Stimulated activated CD8-positive, alpha-beta memory T cell treated with anti-CD3 and anti-CD28 coated beads, Interleukin-4, amount 100 ng/mL, for 1 hour (primary cell): ENCODE measurements at places on chromosomes 5 and 9.

- DNase-seq, result no peak
Measured at GRCh38 chr5:23001120-23001519, 148.0 kb upstream of the CDH12 start.

GRCh38 chr9:8179381-8180053, 379.9 kb upstream of the DMAC1 start:
- no peak for DNase-seq

DNA sequence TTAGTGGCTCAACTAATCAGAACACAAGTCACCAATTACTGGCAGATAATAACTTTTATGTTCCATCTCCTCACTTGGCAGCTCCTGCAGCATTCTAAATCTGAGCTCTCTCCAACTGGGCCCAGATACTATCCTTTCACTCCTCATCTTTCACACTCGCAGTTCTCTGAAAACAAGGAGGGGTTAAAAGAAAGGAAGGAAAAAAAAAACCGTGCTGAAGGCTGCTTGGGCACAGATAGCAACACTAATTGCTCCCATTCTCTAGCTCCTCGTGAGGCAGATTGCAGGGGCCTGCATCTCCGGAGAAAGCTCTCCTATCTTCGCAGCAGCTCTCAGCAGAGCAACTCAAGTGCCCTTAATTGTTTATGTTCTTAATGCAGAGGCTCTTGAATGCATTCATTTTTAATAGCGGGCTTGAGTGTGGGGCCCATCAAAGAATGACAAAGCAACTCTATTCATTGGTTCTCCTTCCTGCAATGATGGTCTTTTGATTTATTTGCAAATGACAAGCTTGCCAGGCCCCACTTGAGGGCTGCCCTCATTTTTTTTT, 23.9 kb downstream of the TLE1 start:
- no peak for DNase-seq

- DNase-seq, result no peak
Measured at GRCh38 chr5:125316391-125316790, 570.0 kb upstream of the ZNF608 start.

DNA sequence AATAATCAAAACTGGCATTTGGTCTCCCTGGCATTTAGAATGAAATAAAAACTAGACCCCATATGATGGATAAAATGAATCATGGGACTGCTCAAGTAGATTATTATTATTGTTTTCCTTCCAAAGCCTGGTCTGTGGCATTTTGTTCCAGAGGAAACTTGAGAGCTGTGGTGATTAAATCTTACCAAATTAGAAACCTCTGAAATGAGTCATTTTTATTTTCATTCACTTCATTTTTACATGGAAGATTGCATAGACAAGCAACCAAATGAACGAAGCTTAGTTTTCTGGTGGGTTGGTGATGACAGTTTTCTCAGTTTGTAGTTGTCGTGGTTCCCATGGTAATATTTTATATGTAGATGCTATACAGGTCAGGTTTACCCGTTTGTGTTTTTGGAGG, 23.4 kb downstream of the PAM start:
- DNase-seq, result no peak

GRCh38 chr5:36496471-36496870, 109.9 kb upstream of the SLC1A3 start:
- no peak for DNase-seq

- no peak for DNase-seq
Measured at GRCh38 chr9:4739587-4740387, 1.2 kb downstream of the AK3 start.

DNA sequence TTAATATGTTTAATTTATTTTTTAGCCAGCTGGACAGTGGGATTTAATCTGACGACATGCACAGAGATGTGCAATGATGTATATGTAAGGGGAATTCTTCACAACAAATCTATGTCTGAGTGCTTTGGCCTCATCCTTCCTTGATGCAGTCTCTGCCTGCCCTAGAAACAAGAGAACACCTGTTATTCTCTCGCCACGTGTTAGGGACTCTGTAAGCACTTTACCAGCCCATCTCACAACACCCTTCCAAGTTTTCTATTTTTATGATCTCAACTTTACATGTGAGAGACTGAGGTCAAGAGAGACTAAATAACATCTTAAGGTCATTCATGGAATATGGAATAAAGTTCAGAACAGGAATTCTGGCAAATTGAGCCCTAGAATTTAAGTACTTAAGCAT, 123.0 kb upstream of the GAS1 start:
- DNase-seq, result no peak

- no peak for DNase-seq
Measured at GRCh38 chr9:98488571-98489312, 220.0 kb downstream of the GABBR2 start.

- DNase-seq, result no peak
Measured at GRCh38 chr9:137715321-137715720, 96.5 kb downstream of the EHMT1 start.

DNA sequence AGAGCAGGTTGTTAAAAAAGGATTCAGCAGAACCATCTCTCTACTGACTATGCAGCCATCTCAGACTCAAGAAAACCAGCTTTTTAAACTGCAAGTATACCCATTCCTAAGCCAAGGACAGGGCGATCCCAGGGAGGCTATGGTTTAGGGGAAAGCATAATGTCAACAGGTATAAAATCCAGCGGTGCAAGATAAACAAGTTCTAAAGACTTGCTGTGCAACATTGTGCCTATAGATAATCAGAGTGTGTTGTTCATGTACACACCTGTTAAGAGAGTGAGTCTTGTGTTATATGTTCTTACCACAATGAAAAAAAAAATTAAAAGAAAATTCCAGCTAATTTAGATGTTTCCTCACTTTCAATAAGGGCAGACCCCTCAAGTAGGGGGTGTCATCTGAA, 63.6 kb upstream of the DIRAS2 start:
- no peak for DNase-seq

DNA sequence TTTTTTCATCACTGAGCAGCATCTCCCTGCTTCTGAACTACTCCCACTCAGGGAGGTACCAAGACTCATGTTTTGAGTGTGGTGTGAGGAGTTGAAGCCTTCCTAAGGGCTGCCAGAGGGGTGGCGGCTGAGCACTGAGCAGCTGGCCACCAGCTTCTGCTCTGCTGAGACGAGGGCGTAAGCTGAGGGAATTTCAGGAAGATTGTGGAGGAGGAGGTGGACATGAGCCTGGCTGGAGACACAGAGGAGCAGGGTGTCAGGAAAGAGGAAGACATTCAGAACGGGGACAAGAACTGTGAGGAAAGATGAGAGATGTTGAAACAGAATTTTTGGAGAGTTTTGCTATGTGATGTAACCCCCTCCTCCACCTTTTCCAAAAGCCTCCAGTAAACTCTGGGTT, 7.8 kb downstream of the LCP2 start:
- DNase-seq, result no peak

DNA sequence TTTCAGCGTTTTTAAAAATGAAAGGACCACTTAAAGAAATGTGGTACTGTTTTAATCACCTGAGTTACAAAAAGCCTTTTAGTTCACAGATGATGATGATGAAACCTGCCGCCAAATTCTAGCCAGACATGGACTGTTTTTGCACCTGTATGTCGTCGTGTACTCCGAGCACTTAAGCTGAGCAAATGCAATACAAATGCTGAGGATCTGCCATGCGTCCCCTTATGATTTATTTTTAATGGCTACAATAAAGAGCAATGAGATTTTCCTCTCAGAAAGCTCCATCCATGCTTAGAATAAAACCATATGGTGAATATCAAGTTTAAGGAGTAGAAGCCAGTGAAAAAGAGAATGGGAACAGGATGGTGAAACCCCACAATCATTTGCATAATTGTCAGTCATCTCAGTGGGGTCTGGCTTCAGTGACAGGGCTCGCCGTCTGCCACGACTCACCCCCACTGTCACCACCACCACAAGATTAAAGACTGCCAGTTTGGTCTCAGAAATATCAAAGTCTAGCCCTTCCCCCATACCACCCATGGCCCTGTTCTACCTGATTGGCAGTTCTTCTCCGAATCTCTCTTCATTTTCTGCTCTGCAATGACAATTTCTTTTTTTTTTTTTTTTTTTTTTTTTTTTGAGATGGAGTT, 159.9 kb downstream of the GOLPH3 start:
- no peak for DNase-seq

GRCh38 chr9:120413121-120414048, 166.6 kb downstream of the CDK5RAP2 start:
- no peak for DNase-seq

DNA sequence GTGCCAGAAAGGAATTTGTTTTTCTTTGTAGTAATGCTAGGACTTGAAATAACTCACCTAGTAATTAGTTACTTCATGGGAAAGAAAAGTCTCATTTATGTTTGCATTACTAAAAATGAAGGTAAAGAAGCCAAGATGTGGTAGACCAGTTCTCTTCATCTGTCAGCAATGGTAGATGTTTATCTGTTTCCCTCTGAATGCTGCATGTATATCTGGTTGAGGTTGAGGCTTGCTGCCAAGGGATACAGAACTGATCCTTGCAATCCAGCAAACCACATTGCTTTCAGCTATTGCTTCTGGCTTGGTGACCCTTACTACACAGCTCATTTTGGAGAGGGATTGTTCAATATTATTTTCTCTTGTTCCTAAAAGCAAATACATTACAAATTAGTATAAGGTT, 73.6 kb downstream of the ZNF474 start:
- DNase-seq, result no peak

DNA sequence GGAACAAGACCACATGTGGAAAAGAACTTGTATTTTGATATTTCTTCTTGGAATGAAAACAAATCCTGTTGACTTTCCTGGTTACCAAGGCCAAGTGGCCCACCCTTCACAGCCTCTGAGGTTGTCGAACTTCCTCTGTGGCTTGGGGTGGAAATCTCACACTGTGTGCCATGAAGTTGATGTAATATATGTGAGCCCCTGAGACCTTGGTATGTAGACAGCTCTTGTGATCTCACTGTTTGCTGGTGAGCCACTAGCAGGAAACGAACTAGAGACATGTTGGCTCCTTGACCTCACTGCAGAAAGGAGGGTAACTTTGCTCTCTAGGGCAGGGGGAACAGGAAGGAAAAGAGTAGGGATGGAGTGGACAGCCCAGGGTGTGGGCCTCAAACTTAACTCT, 159.4 kb downstream of the ARHGAP26 start:
- DNase-seq, result peak; percentile 14

GRCh38 chr5:52786949-52787599, 642 bp upstream of the ITGA1 start:
- no peak for DNase-seq

DNA sequence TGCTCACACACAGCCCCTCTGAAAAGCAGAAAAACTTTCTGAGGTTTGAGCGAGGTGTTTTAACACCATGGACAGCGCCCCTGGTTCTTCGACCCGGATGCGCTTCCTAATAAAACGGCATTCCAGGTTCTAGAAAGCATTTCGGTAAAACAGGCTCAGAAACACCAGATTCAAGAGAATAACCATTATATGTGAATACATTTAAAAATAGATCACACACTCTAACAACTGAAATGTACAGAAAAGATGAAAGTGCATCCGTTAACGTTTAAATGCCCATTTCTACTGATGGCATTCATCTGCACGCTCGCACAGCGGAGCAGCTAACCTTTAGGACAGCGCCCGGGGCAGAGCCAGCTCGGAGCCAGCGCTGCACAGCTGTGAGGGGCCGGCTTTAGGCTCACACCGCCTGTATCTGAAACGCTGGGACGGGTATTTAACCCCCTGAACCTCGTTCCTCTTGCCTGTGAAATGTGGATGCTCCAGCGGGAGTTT, 26.3 kb upstream of the TENT4A start:
- no peak for DNase-seq

GRCh38 chr5:112708103-112708622, 29.5 kb upstream of the APC start:
- no peak for DNase-seq

GRCh38 chr5:60196385-60197113, 303.0 kb upstream of the PDE4D start:
- DNase-seq, result no peak

DNA sequence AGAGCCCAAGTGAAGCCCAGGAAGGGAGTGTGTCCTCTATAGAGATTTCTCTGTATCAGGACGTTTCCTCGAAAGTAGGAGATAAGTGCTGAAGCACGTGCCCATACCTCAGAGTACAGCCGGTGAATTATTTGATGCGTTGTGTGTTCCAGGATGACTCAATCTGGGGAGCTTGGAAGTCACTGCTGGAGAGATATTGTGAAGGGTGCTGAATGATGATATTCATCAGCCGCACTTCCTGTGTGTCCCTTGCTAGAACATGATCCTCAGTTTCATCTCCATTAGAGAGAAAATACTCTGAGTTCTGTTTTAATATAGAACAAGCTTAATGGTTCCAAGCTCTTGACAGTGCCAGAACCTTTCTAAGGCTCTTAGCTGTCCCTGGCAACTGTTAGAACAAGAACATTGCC, 402.3 kb upstream of the ADAMTSL1 start:
- DNase-seq, result no peak

- DNase-seq, result no peak
Measured at GRCh38 chr5:143921525-143922311, 109.8 kb downstream of the HMHB1 start.

DNA sequence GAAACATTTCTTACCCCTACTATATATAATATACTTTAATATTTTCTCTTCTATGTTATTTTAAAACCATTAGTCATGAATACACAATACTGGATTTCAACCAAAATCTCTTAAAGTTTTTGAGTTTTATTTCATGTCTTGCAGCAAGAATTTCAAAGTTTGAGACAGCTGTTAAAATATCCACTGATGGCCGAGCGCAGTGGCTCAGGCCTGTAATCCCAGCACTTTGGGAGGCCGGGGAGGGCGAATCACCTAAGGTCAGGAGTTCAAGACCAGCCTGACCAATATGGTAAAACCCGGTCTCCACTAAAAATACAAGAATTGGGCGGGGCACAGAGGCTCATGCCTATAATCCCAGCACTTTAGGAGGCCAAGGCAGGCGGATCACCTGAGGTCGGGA, 59.7 kb upstream of the DAPK1 start:
- DNase-seq, result no peak

- peak; percentile 1 for DNase-seq
Measured at GRCh38 chr5:33441241-33442177, 744 bp downstream of the TARS1 start.

- no peak for DNase-seq
Measured at GRCh38 chr9:4814913-4815312, 22.2 kb downstream of the RCL1 start.

- DNase-seq, result no peak
Measured at GRCh38 chr5:150320044-150320613, 17.4 kb upstream of the ARSI start.

DNA sequence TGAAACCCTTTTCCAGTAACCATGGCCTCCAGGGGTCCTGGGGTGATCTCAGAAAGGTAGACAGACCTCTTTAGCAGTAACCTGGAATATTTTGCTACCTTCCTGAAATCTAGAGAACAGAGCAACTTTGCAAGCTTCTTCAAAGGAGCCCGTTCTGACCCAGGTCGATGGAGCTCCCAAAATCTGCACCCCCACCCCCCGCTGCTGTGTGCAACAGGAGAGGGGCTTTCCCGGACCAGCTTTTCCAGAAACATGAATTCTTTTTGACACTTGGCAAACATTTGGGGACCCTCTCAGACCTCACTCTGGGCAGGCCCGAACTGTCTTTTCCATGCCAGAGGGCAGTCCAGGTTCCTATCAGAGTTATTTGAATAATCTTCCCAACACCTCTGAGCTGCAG, 65.3 kb downstream of the KCNIP1 start:
- DNase-seq, result no peak
